ENCODE measurements at places on chromosomes 12 and 14.

GRCh38 chr12:75289753-75290152 lies 40.4 kb downstream of the CAPS2 start:
- DNase-seq, result no peak

DNA sequence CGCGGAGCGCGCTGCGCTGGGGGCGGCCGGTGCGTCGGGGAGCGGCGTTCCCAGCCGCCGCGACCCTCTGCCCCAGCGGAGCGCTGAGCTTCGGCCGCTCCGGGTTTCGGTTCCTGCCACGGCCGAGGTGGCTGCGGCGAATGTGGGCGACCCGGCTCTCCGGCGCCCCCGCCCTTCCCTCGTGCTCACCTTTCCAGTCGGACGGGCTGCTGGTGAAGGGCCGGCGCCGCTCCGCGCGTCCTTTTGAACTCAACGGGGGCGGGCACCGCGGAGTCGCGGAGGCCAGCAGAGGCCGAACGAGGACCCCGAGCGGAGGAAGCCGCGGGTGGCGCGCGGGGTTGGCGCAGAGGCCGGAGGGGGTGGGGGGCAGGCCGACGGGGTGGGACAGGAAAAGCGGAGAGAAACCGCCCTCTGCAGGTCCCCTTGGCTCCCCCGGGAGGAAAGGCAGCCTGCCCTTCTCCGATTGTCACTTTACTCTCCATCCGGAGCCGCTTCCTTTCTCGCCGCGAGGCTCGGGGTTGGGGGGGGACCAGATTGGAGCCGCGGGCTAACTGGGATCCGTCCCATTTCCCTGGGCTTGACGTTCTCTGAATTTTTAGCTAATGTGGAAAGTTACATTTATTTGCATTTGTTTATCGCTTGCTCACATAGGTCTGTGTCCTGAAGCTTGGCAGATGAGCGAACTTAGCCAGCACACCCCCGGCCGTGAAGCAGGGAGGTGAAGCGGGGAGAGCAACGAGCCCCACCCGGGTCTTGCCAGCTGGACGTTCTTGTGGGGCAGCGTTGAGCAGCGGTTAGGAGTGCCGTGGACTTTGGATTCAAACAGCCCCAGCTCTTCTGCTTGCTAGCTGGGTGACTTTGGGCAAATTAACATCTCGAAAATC lies at the start of gene SMAGP:
SMAGP (minus strand) TSS at position 349 of the 884 bp plus-strand sequence. CDS start 1,137 bp downstream, outside the sequence.
- DNase-seq, result peak; percentile 34

- no peak for DNase-seq
Observed at GRCh38 chr14:52020866-52021717, 31.7 kb downstream of the RTRAF start.

DNA sequence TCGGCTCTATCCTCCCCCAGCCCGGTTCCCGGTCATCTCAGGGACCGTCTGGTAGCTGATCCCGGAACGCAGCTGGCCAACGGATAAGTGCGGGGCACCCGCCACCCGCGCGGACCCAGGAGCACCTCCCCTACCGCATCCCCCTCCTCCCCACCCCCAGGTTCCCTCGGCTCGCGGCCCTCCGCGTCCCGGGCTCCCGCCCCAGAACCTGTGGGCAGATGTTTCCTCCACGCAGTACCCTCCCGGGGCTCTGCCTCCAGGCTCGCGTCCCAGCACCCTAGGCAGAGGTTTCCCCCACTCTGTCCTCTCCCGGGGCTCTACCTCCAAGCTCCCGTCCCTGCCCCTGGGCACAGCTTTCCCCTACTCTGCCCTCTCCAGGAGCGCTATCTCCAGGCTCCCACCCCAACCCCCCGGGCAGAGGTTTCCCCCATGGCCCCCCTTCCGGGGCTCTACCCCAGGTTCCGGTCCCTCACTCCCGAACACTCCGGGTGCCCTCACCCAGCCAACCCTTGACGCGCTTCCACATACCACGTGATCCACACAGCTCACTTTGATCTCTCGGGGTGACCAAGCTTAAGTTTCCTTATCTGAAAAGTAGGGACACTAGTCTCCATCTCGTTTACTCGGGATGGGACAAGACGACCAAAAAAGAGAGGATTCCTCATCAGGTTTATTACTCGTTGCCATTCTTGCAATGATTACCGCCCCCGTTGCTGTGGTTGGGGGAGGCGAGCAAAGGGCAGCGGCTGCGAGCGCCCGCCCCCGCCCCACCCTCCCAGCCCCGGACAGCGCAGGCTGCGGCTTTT lies at the start of gene CCDC38:
CCDC38 (minus strand) TSS at position 91 of the 806 bp plus-strand sequence. CDS start 6,105 bp downstream, outside the sequence.
- DNase-seq, result peak; percentile 81

GRCh38 chr14:74569806-74570591 lies 42.0 kb downstream of the LTBP2 start:
- DNase-seq, result peak; percentile 46

GRCh38 chr12:26939192-26939832 lies 1.0 kb downstream of the FGFR1OP2 start:
- peak; percentile 12 for DNase-seq

- DNase-seq, result no peak
Observed at GRCh38 chr14:104171895-104172294, 33.5 kb downstream of the KIF26A start.

GRCh38 chr12:10966314-10966713 lies 20.4 kb downstream of the TAS2R50 start:
- no peak for DNase-seq

- DNase-seq, result no peak
Observed at GRCh38 chr12:5452569-5452968, 20.7 kb downstream of the NTF3 start.

Measured in suppressor macrophage (primary cell).